Astrocyte (in vitro differentiated cells and primary cell): ENCODE measurements at places on chromosomes 5 and 9. TPM values are rescaled to one million over a fixed set of nuclear protein-coding genes. Genes with fewer than 3 reads are reported as not detected.

TRIM7 gene
- 0.22 and 0.27 TPM in 2 replicates for total RNA-seq

GRCh38 chr9:72599874-72600534, 78.6 kb downstream of the TMC1 start:
- no peak for DNase-seq

GRCh38 chr5:24805230-24805629, 160.5 kb upstream of the CDH10 start:
- DNase-seq = peak; percentile 10

- no peak for DNase-seq
Measured at GRCh38 chr5:138601444-138601843, 26.2 kb upstream of the HSPA9 start.

DNA sequence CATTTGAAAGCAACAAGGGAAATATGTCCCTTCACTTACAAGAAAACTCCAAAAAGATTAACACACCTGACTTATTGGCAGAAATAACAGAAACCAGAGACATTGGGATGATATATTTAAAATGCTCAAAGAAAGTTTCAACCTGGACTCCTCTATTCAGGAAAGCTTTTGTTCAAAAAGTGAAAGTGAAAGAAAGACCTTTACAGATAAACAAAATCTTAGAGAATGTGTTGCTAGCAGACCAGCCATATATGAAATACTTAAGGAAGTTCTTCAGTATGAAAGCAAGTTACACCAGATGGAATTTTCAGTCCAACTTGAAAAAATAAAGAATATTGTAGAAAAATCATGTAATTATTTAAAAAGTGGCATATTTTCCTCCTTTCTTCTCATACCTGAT, 1075.1 kb downstream of the NR2F1-AS1 start:
- no peak for DNase-seq
